ENCODE measurements at places on chromosomes 12 and 14.

- no peak for DNase-seq
These were observed 8.2 kb upstream of the CCDC85C start for GRCh38 chr14:99612071-99612737.

DNA sequence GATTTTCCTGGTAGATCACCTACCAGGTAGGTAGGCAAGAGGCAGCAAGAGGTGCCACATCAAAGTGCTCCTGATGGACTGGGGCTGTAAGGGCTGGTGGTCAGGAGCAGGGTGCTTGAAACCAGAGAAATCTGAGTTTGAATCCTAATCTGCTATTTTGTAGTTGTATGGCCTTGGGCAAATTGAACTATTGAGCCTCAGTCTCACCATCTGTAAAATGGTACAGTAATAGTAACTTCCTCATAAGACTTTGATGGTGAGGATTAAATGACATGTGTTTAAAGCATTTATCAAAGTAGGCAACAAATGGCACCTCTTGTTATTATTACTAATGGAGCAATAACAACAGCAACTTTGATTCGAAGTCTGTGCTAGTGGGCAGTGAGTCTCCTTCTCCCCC, 32.0 kb downstream of the JDP2 start:
- DNase-seq, result no peak

- DNase-seq, result peak; percentile 85
These were observed at the start of gene KIF26A for GRCh38 chr14:104138098-104138717. TSS of gene KIF26A (plus strand) at chr14:104138587. CDS start at chr14:104138723, 136 bp downstream.

DNA sequence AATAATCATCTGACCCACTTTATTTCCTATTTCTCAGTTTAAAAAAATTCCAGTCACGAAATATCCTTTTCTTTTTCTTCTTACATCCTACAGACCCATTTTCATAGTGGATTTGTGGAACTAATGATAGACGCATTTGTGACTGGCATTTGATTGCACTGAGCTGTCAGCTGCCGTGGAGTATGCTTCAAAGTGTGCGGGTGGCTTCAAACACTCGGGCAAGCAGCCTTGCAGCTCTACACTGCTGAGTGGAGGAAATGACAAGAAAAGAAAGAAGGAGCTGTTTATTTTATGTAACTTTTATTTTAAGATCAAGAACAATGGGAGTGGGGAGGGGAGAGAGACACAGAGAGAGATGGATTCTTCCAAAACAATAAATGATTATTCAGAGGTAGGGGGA, 112.8 kb upstream of the NAP1L1 start:
- no peak for DNase-seq

DNA sequence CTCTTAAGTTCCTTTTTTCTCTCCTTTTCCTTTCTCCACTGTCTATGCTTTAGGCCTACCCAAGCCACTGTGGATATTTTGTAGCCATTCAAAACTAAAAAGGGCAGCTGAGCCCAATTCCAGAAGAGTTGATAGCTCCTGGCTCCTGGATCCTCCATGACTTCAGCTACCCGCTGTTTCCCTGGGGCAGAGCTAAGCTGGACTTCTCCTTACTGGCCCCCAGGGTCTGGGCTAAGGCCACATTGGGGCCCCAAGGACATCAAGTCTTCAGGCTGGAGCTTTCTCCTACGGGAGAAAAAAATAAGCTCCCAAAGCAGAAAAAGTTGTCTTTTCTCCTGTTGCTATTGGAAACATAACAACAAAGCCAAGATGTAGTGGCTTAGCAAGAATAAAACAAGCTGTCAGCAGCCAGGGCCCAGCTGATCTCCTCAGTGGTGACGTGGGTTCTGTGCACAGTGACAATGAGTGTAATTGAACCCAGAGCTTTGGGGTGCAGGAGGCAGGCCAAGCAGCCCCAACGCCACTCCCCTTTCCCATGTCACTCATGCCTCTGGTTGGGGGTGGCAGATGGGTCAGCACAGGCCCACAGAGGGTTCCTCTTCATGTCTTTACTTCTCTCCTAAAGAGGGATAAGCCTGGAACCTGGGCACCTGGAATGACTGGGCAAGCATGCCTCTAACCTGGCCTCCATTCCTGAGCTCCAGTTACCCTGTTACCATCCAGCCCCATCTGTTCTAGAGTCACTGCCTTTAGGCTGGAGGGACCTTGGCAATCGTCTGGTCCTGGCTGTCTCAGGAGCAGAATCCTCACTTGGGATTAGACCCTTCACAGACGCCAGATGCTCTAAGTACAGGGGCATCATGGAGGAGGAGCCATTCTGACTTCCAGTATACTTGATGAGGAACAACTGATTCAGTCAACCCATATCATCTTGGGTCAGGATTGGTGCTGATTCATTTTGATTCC, 171.2 kb downstream of the ZFP36L1 start:
- DNase-seq, result peak; percentile 9

- no peak for DNase-seq
These were observed 96.2 kb upstream of the FKBP4 start for GRCh38 chr12:2698566-2698965.

GRCh38 chr12:123941624-123942237, 30.9 kb downstream of the CCDC92 start:
- DNase-seq, result no peak

DNA sequence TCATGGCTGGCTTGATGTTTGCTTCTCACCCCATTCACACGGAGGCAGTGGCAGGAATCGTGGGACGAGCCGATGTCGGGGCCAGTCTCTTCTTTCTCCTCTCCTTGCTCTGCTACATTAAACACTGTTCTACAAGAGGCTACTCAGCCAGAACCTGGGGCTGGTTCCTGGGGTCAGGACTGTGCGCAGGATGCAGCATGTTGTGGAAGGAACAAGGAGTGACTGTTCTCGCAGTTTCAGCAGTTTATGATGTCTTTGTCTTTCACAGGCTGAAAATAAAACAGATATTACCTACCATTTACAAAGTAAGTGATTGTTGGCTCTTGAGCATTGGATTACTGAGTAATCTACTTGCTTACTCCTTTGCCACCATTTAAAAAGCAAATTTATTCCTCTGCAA, 170.6 kb downstream of the TMTC2 start:
- DNase-seq, result peak; percentile 39

DNA sequence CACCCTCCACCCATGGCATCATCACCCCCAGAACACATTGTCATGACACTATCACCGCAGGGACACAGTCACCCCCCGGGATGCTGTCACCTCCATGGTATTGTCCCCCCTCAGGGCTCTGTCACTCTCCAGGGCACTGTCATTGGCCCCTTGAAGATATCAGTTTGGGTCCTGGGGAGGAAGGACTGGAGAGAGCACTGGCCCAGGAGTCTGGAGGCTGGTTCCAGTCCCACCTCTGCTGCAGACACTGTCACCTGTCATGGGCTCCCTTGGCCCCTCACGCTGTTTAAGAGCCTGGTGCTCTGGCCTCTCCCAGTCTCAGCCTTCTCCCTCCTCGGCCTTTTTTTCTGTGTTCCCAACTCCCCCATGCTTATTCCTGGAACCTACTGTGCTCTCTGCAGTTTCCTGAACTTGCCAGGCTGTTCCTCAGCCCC, 31.9 kb downstream of the SERPINA3 start:
- no peak for DNase-seq

DNA sequence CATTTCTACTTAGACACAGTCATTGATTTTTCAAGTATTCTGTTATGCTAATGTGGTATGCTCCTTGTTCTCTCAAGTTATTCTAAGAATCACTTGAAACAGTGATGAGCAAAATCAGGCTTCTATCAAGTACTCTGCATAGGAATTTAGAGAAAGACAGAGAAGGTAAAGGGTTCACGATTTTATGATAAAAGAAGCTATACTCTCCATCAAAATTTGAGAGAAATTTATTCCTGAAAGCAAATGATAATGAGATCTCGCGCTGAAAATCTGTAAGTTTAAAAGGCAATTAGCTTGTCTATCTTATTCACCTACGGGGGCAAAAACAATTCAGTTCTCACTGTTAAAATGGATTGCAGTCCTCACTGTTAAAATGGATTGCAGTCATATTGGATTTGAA, 1404.3 kb upstream of the FLRT2 start:
- DNase-seq, result no peak

DNA sequence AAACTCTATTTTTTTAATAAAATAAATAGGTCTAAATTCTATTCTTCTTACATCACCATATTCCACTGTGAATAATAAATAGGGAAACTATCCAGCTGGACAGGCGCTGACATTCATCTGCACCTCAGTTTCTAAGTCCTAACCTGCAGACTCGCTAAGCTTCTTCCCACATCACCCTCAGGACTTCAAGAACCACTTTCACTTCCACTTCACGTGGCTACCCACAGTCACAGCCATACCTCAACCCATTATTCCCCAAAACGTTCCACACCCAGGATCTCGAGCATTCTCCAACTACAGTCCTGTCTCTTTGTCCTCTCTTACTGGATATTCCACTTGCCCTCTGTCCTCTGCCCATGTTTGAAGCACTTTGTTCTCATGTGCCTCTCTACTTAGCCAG, 71.1 kb downstream of the C2CD5 start:
- DNase-seq, result no peak

DNA sequence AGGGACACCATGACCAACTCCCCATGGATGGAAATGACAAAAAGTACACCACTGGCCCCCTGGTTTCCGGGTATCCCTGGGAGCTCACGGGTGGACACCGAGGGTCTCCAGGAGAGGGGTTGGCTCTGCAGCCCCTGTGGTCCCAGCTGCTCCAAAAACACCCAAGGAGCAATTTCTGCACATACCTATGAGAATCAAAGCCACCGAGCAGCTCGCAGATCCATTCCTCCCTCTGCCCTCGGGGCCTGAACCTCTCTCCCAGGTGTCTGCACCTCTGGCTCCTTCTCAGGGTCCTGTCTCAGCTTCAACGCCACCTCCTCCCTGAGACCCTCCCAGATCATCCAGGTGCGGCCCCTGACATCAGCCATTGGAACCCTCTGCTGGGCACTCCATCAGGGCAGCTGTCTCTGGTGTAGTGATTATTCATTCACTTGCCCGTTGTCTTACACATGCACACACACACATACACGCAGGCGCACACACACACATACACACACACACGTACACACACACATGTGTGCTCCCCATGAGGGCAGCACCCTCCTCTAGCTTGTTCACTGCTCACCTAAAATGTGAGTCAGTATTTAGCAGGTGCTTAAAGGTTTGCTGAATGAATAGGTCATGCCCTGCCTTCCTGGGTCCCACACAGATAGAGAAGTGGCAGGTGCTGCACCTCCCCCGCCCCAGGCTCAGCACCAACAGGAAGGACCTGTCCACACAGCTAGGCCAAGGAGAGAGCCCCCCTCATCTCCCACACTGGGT, 5.9 kb downstream of the RIMBP2 start:
- DNase-seq, result no peak

GRCh38 chr14:97074856-97075255, 277.7 kb downstream of the VRK1 start:
- DNase-seq, result no peak

DNA sequence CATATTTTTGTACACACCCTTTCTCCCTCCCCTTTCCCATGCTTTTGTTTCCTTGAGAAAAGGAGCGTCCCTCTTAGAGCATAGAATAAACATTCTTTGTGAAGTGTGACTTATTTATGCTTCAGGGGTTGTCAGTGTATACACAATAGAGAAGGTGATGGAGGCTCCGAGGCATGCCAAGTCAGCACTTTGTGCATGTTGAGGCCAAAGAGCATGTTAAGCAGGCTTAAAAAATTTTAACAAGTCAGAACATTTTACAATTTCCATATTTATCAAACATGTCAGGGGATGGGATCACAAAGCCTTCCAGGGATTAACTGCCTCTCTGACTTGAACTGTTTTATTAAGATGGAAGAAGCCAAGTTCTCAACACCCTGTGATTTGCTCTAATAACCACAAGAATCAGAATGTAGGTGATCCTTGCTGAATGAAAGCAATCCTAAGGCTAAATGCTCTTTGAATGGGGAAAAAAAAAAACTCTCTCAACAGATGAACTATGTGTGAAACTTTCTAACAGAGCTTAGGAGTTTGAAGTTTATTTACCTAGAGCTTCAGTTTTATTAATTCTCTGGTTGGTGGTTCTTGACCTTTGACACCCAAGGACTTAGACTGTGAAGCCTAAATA, 223.1 kb downstream of the RAD51B start:
- peak; percentile 49 for DNase-seq

DNA sequence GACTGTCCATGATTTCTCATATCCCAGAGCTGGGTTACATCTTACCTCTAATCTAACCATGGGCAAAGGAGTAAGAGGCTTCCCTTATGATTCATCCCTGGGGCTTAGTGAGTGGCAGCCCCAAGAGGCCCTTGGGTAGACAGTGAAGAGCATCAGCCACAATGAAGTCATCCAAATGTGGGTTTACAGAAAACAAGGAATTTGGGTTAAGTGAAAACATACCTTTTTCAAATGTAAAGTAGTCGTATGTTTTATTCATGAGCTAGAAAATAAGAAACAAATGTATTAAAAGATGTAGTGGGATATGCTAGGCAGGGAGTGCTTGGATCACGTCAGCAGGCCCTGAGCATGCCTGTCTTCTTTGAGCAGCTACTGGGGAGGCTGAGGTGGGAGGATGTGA, 54.0 kb upstream of the ELK3 start:
- no peak for DNase-seq

DNA sequence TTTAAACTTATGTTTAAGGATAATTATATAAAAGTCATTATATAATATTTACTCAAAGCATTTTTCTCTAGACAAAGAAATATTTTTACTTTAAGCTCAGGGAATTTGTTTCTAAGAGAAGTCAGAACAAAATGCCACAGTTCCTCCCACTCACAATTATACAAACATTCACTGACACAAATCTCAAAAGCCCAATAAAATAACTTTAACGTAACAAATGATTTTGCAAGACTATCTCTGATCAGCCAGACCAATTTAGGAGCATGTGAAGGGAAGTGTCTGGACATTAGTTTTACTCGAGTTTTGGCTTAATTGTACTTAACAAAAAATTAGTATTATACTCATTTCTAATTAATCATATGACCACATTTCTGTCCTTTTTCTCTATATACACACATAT, 41.2 kb downstream of the COCH start:
- DNase-seq, result no peak

DNA sequence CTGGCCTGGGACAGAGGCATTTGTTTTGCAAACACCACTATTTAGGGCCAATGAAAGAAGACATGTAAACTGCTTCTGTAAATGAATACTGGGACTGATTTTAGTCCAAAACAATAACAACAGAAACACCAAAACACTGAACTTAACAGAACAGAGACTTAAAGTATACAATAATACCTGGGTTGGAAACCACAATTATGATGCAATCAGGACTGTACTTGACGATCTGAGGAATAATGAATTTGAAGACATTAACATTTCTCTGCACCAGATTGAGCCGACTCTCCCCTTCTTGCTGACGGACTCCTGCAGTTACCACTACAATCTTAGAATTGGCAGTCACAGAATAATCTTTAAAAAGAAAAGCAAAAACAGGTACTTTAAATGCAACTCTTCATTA, 13.9 kb downstream of the LDHB start:
- DNase-seq, result no peak

DNA sequence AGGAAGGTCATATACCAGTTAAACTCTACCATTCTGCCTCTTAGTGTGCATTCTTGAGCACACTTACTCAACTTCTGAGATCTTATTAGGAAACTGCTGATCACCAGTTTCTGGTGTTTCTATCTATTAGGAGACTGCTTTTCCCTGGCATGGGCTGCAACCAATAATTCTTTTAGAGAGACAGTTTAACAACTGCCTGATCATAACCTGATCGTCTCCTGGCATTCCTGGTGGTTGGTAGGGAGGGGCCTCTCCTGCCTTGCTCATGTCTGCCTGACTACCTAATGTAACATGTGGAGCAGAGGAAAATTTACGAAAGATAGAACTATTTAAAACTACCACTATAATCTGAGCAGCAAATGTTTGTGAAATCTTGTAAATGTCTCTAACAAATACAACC, 75.3 kb upstream of the MGAT4C start:
- DNase-seq, result no peak

GRCh38 chr12:111287125-111287900, 81.6 kb downstream of the PHETA1 start:
- no peak for DNase-seq

Data from right kidney (tissue), 9 donors.